ENCODE measurements at places on chromosomes 7 and 10. TPM values are rescaled to one million over a fixed set of nuclear protein-coding genes. Genes with fewer than 3 reads are reported as not detected.

DNA sequence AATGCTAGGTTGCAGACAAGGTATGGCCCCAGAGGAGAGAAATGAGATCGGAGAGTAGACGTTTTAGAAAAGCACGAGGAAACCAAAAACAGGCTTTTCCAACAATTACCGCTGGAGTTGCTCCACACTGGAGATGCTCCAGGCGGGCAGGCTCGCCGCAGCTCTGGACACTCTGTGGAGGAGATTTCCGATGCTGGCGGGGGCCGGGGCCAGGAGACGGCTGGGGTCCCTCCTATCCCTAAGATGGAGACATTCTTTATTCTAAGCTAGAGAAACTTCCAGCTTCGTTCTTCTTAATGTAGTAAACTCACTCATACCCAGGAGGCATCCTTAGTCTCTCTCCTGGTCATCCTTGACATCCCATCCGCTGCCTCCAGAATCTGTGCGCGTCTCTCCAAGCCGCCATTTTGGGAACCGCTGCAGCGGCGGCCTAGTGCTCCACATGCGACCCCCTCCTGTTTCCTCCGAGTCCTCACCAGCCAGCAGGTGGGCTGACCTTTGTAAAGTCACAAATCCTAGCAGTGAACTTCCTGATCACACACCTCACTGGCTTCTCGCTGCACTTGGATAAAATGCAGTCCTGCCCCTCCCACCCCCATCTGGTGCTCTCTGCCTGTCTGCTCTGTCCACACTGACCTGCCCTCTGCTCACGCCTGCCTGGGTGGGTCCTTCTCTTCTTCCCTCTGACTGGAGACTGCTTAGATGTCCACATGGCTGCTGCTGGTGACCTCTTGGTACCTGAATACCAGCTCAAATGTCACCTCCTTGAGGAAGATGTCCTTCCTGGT is 11.9 kb downstream of the PYROXD2 start:
- H3K27me3 ChIP-seq: no peaks in the 10 kb centered on the region
- no peak for DNase-seq
- H3K4me3 ChIP-seq: no peak overlapping the region
- H3K4me1 ChIP-seq: peaks cover 4% of the 10 kb centered on the region
- H3K27ac ChIP-seq: no peak overlapping the region

GRCh38 chr10:51846856-51847506 is 147.6 kb upstream of the CSTF2T start:
- no peaks in the 10 kb centered on the region for H3K4me1 ChIP-seq
- H3K27me3 ChIP-seq: no peaks in the 10 kb centered on the region
- H3K27ac ChIP-seq: no peak overlapping the region
- H3K4me3 ChIP-seq: no peak overlapping the region

GRCh38 chr10:86091216-86091615 is 275.4 kb downstream of the GRID1 start:
- H3K27me3 ChIP-seq: peaks cover 28% of the 10 kb centered on the region
- H3K4me3 ChIP-seq: no peak overlapping the region
- H3K27ac ChIP-seq: no peak overlapping the region
- H3K36me3 ChIP-seq: no peaks in the 10 kb centered on the region

GRCh38 chr7:112485766-112486165 is 5.0 kb downstream of the LSMEM1 start:
- no peak overlapping the region for H3K27ac ChIP-seq
- H3K4me3 ChIP-seq: no peak overlapping the region
- peaks cover 6% of the 10 kb centered on the region for H3K4me1 ChIP-seq
- no peak for DNase-seq
- H3K27me3 ChIP-seq: no peaks in the 10 kb centered on the region

DNA sequence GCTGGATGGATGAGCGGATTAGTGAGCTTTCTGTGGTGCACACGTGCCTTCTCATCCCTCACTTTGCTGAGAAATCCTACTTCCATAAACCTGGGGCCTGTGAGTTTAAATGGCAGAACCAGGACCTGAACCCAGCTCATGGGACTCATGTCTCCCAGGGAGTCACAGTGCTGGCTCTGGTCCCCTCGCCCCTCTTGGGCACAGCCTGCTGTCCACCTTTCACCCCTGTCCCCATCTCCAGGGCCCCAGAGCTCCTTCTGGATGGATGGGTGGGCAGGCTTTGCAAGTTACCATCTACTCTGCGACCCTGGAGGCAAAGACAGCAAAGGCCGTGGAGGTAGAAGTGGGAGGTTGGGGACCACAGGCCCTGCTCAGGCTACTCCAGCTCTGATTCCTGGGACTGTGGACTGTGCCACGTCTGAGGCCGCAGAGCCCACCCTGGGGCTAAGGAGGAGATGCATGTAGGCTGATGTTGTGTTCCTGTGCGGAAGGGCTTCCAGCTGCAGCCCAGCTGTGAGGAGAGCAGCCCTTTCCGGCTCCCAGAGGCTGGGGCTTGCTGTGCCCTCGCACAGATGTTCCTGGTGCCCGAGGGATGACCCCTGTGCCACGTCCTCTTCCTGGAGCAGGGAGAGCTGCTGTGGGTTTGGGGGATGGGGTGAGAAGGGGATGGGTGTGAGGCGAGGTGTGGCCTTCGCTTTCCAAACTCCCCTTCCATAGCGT is 40.3 kb downstream of the PRF1 start:
- H3K27ac ChIP-seq: no peak overlapping the region
- no peaks in the 10 kb centered on the region for H3K36me3 ChIP-seq
- no peak for DNase-seq
- no peaks in the 10 kb centered on the region for H3K27me3 ChIP-seq
- peaks cover 40% of the 10 kb centered on the region for H3K4me1 ChIP-seq
- no peak overlapping the region for H3K4me3 ChIP-seq

SPDYE1 gene
- total RNA-seq: not detected

VAX1 gene
- total RNA-seq: not detected
